SK-N-SH (cell line): ENCODE measurements at places on chromosomes 4 and X.

DNA sequence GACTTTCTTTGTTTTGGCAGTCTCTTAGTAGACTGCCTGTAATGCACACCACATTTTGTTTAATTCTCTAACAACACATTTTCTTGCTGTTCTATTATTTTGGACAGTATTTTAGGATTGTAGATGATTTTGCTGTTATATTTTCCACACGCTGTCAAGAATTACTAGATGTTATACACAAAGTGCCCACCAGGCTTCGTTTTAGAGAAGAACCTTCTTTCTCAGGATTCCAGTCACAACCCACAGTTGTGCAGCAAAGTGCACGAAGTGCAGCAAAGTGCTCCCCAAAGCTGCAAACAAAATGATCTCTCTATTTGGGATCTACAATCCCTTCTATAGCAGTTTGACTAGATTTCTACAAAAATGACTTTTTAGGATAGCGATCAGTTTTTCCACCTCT lies 2.4 kb downstream of the ZNF141 start:
- no peak for DNase-seq

- no peak for DNase-seq
These were observed 46.7 kb downstream of the CFAP299 start for GRCh38 chr4:80382090-80382832.

DNA sequence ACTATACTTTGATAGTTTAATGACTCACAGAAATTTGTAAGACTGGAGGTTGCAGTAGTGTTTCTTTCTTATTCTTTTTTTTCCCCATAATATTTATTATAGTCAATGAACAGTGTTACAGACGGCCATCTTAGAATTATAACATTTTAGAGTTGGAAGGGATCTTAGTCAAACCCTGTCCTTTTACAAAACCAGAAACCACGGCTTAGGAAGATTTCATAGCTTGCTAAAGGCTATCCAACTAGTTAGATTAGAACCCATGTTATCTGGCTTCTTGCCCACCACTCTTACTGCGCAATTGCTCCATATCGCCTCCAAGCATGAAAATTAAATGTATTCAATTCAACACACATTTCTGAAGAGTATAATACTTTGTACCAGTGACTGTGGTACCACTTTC lies 1.1 kb downstream of the XIAP start:
- DNase-seq, result no peak

DNA sequence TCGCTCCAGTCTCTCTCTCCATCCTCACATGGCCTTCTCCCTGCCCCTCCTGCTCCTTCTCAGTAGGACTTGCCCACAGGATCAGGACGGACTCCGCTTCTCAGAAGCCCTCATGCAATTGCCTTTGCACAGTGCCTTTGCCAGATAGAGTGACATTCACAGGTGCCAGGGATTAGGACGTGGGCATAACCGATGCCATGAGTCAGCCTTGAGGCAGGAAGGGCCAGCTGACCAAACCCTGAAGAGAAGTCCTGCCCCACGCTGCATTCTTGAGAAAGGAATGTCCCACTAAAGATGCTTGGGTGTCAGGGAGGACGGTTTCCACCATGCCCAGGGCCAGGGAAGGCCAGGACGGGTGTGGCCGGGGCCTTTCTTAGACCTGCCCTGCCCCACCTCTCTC lies 6.6 kb upstream of the GRPEL1 start:
- DNase-seq, result no peak
